ENCODE measurements at places on chromosomes 6 and 20.

- no peak for DNase-seq
Measured at GRCh38 chr20:63318391-63319163, 25.6 kb downstream of the COL20A1 start.

DNA sequence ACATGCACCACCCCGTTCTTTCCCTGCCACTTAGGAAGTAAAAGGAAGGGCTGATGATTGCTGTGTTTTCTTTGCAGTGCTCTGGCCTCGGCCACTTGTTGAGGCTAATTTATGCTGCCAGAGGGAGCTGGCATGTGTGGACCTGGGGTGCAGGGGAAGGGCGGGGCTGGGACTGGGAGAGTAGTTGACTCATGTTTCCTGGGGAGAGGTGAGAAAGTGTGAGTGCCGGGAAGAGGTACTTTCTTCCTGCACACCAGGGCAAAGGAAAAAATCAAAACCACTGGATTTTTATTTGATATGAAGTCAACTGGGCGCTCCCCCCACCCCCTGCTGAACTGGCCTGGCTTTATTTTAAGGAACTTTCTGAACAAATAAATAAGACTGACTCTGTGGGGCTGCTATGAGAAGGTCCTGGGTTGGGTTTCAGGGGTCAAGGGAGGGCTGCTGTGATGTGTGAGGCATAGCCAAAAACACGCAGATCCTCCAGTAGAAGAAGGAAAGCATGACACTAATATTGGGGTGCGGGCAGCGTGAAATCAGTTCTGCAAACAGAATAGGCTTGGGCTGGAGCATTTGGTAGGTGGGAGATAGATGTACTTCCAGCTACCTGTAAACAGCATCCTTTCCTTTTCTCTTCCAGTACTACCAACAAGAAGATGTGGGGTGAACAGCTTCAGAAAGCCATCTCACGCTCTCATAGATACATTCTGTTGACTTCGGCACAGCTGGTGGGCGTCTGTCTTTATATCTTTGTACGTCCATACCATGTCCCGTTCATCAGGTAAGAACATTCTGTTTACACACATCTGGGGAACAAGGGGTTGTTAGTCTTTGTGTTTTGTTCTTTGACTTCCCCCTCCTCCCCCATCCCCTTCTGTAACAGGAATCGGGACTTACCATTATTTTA lies 87.5 kb downstream of the SYNJ2 start:
- peak; percentile 95 for DNase-seq

GRCh38 chr6:31578184-31579118 lies 3.1 kb downstream of the TNF start:
- peak; percentile 11 for DNase-seq

DNA sequence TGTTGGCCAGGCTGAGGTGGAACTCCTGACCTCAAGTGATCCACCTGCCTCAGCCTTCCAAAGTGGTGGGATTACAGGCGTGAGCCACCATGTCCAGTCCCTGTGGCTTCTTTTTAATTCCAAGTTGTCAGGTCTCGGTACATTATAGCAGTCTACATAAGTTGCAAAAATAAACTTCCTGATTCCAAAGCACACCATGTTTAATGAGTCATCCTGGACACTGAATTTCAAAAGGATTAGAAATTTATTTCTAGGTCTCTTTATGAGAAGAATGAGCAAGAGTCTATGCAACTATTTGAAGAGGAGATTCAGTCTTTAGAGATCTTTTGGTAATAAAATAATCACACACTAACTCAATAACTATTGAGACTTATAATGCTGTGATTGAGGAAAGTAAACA lies 63.9 kb upstream of the MCHR2 start:
- peak; percentile 26 for DNase-seq

DNA sequence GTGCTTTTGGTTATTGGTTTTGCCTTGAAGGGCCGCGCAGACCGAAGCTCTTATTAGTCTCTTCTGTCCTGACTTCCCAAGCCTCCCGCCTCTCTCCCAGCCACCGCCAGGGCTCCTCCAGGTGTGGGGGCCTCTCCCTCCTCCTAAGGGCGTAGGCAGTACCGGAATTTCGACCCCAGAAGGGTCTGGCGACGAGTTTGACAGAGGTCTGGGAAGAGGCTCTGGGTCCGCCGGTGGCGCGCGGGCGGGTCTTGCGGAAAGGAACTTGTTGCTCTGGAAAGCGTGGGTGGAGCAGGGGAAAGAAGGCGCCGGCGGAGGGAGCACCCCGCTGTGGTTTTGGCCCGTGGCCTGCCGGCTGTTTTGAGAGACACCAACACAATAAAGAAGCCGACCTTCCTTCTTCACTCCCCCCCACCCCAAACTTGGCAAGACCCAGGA lies 1.8 kb downstream of the PCSK2 start:
- DNase-seq: no peak

GRCh38 chr20:2151858-2152281 lies 50.2 kb downstream of the STK35 start:
- peak; percentile 50 for DNase-seq

GRCh38 chr20:9516234-9516871 lies 2.0 kb downstream of the LAMP5 start:
- no peak for DNase-seq

GRCh38 chr6:30234356-30234755 lies 21.1 kb upstream of the TRIM26 start:
- DNase-seq: no peak

DNA sequence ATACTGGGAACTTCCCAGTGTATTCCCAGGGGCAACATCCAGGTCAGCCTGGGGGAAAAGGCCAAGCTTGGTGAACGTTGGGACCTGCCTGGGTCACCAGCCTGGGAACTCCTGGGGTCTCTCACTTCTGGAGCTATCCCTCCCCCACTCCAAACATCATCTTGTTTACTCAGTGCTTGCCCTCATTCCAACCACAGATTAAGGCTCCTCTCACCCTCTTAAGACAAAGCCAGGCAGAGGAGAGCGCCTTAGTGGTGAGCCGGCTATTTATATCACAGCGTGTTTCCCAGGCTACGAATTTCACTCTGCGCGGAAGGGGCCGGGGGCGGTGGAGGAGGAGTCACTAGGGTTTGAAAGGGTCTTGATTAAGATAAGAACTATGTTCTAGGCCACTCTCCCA lies 12.1 kb downstream of the PRPH2 start:
- DNase-seq: no peak
